Fibroblast of villous mesenchyme (primary cell): ENCODE measurements at places on chromosomes 11 and 22.

GRCh38 chr11:106327134-106327533 is 249.7 kb downstream of the AASDHPPT start:
- DNase-seq: no peak

GRCh38 chr11:19393941-19394340 is 153.2 kb upstream of the E2F8 start:
- peak; percentile 81 for DNase-seq

GRCh38 chr11:120554766-120555432 is 43.4 kb downstream of the GRIK4 start:
- peak; percentile 81 for DNase-seq

- no peak for DNase-seq
Observed at GRCh38 chr11:116657842-116658825, 114.7 kb downstream of the BUD13 start.

GRCh38 chr11:76175783-76176182 is 30.5 kb downstream of the WNT11 start:
- DNase-seq: peak; percentile 4

GRCh38 chr11:3831378-3832239 is 9.2 kb downstream of the RHOG start:
- no peak for DNase-seq

- no peak for DNase-seq
Observed at GRCh38 chr11:117037975-117038350, 60.3 kb downstream of the SIK3 start.

- DNase-seq: no peak
Observed at GRCh38 chr22:22925805-22926369, 38.3 kb downstream of the IGLL5 start.

DNA sequence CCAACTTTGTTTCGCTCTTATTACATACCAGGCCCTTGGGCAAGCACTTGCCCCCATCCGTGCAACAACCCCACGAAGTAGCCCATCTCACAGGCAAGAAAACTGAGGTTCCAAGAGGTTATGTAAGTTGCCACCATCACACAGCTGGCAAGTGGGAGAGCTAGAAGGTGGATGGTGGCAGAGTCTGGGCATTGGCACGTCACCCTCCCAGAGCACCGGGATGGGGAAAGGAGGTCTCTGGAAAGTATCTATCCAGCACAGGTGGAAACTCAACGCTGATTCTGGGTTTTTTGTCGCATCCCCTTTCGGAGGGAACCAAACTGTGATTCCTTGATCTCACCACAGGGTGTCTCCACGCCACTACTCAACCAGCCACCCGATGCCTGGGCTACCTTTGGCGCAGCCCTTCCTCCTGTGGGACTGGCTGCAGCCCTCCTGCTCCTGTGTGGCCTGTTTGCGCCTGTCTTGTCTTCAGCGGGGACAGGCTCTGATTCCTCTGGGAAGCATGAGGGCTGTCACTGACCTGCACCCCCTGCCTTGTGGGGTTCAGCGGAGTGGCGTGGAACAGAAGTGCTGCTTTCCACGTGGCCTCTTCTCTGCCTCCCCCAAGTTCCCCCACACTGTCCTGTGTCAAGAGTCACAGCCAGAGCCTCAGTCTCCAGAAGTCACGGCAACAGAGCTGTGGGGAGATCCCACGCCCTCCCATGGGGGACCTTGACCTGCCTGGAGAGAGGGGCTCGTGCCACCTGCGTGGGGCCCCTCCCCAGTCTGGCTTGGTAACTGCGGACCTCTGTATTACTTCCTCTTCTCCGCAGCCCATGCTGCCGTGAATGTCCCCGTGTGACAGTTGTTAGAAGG is 34.4 kb upstream of the TRIM29 start:
- DNase-seq: peak; percentile 62
